Activated naive CD4-positive, alpha-beta T cell treated with anti-CD3 and anti-CD28 coated beads, Interleukin-2, amount 10 ng/mL, durations not matched to agents 7 days and 5 days (primary cell): ENCODE measurements at places on chromosomes 12 and 14.

DNA sequence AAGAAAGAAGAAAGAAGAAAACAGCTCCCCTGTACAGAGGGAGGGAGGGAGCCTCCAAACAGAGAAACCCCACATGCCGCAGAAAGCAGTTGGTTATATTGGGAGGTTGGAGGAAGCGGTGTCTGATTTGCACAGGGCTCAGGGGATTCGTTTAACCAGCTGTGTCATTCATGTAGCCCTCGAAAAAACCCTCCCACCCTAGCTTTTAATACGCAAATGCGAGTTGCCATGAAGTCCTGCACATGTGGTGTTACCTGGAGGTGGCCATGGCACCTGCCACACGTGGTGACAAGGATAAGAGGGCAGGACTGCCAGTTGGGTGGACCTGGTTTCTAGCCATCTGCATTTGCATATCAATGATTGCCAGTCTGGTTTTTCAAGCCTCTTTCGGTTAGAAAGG is 40.9 kb downstream of the TMEM30B start:
- no peak for DNase-seq
- H3K27ac ChIP-seq = no peak overlapping the region
- peaks cover 2% of the 10 kb centered on the region for H3K36me3 ChIP-seq
- H3K27me3 ChIP-seq = peaks cover 11% of the 10 kb centered on the region
- no peak overlapping the region for H3K4me3 ChIP-seq

DNA sequence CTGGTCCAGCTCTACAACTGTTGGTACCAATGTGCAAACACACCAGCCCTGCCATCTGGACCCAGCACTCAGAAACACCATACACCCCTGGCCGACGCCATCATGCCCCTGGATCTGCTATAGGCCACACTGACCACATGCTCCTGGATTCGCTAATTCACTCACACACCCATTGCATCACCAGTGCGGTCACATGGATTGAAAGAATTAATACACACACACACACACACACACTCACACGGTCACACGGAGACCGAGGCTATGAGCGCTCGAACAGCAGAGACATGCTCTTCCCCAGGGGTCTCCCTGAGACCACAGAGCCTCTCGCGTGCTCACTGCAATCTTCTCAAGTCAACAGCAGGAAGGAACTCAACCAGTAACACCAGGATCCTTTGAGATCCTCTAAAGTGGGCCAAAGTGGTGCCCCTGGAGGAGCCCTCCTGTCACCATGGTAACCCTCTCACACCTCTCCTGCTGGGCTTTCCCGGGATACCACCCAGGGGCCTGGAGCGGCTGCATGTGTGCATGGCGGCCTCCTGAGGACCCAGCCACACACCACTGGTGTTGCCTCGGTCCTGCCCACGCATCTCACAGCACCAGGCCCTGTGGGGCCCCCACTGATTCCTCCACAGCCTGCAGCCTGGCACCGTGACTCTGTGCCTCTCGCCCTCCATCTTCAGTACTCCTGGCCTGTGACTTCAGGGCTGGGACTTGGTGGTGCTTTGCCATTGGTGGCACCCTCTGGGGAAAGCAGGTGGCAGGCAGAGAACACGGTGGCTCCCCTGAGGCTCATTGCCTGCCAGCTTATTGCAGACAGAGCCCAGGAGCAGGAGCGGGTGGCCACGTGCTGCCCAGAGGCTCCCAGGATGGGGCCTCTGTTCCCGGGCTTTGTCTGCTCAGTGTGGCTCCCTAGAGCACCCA is 15.1 kb downstream of the LRTM2 start:
- H3K36me3 ChIP-seq = no peaks in the 10 kb centered on the region
- no peak for DNase-seq
- no peak overlapping the region for H3K4me3 ChIP-seq
- H3K27ac ChIP-seq = no peak overlapping the region
- no peaks in the 10 kb centered on the region for H3K4me1 ChIP-seq

- H3K4me1 ChIP-seq = no peaks in the 10 kb centered on the region
- H3K36me3 ChIP-seq = no peaks in the 10 kb centered on the region
- no peak for DNase-seq
- H3K27me3 ChIP-seq = peaks cover 4% of the 10 kb centered on the region
- no peak overlapping the region for H3K27ac ChIP-seq
Observed at GRCh38 chr12:70002912-70003255, 177.9 kb downstream of the MYRFL start.

GRCh38 chr12:43316520-43316919 is 235.5 kb downstream of the ADAMTS20 start:
- H3K4me3 ChIP-seq = no peak overlapping the region
- no peaks in the 10 kb centered on the region for H3K27me3 ChIP-seq
- no peak for DNase-seq
- no peaks in the 10 kb centered on the region for H3K4me1 ChIP-seq
- no peaks in the 10 kb centered on the region for H3K36me3 ChIP-seq

DNA sequence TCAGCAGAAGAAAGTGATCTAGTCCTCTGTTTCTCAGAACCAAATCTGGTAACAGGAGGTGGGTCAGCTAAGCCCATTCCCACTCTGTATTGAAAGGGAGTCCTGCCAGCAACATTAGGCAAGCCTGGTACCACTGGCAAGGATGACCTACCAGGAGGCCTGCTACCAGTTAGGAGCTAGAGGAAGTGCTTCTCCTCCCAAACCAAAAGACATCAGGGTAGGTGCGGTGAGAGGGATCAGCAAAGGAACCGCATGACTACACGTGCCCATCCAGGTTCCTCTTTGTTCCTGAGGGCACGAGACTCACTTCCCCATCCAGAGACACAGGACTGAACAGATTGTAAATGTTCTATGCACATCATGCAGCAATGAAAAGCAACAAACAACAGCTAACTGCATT is 2.8 kb downstream of the KLRC4 start:
- no peak for DNase-seq
- H3K4me1 ChIP-seq = no peaks in the 10 kb centered on the region
- H3K36me3 ChIP-seq = no peaks in the 10 kb centered on the region
- no peak overlapping the region for H3K27ac ChIP-seq

DNA sequence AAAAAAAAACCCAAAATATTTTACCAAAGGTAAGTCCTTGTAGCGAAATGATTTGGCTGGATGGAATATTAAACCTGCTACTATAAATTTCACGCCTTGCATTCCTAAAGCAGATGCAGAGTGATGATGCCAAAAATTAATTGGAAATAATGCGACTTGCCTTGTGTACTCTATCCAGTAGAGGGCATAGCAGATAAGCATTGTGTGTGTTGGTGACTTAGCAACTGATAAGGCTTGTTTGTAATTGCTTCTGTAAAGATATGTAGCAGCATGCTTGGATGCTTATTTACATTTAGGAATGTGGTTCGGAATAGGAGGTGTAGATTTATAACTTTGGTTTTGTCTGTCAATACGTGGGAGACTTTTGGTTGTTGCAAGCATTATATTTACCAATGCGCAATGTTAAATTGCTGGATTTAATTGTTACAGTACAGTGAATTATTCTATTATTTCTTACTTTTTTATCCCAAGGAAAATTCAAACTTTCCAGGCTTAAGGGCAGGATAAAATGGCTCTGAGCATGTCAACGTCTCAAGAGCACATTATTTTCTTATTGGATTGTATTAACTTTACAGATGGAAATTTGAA is 80.5 kb downstream of the TMEM260 start:
- no peaks in the 10 kb centered on the region for H3K36me3 ChIP-seq
- no peaks in the 10 kb centered on the region for H3K4me1 ChIP-seq
- no peak overlapping the region for H3K4me3 ChIP-seq
- no peak for DNase-seq
- H3K27me3 ChIP-seq = no peaks in the 10 kb centered on the region

DNA sequence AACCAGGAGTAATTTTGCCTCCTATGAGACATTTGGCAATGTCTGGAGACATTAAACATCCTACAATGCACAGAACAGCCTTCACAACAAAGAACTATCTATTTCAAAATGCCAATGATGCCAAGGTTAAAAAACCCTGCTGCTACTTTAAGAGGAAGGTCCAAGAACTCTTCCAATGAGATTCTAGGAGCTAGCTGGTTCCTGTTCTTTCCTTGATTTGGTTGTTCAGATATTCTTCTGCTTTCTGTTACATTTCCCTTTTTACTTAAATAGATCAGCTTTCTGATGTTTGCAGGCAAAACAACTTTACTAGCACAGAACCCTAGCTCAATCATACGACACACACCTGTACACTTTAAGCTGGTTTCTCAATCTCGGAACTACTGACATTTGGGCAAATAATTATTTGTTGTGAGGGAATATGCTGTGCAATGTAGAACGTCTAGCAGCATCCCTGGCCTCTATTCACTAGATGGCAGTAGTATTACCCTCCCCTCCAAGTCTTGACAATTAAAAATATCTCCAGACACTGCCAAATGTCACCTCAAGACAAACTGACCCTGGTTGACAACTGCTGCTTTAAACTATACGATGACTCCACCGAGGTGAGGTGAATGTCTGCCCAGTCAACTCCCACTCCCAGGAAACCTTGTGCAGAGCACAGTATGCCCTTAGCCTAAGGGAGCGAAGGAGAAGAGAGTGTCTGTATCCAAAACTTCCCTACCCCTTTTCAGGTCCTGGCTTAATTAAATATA is 4.4 kb downstream of the BLTP3B start:
- peaks cover 1% of the 10 kb centered on the region for H3K36me3 ChIP-seq
- no peaks in the 10 kb centered on the region for H3K27me3 ChIP-seq
- H3K4me1 ChIP-seq = peaks cover 41% of the 10 kb centered on the region
- no peak overlapping the region for H3K4me3 ChIP-seq
- no peak overlapping the region for H3K27ac ChIP-seq

DNA sequence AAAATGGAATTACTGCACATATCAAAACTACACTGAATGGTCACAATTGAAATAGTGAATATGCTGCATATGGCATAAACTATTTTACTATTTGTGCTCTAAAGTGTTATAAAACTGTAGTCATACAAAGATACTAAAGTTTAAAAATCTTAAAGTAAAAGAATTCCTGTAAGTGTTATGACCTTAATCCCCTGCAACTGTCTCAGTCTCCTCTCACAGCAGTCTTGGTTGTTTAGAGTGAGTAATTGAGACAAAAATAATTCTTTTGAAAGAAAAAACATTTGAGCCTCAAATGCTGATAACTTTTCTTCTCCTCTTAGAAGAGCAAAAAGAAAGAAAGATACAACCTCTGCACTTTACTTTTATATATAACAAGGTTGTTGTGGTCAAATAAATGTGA is 99.9 kb downstream of the SYT1 start:
- H3K4me3 ChIP-seq = no peak overlapping the region
- H3K27ac ChIP-seq = no peak overlapping the region
- no peaks in the 10 kb centered on the region for H3K36me3 ChIP-seq
- no peaks in the 10 kb centered on the region for H3K27me3 ChIP-seq

GRCh38 chr14:71163842-71164629 is 256.8 kb downstream of the PCNX1 start:
- no peak for DNase-seq
- H3K27ac ChIP-seq = no peak overlapping the region
- H3K36me3 ChIP-seq = no peaks in the 10 kb centered on the region
- peaks cover 38% of the 10 kb centered on the region for H3K27me3 ChIP-seq
- H3K4me1 ChIP-seq = peaks cover 10% of the 10 kb centered on the region
- no peak overlapping the region for H3K4me3 ChIP-seq

GRCh38 chr12:90905691-90906370 is 49.1 kb downstream of the CCER1 start:
- H3K4me1 ChIP-seq = no peaks in the 10 kb centered on the region
- no peak for DNase-seq
- no peaks in the 10 kb centered on the region for H3K36me3 ChIP-seq
- H3K4me3 ChIP-seq = no peak overlapping the region
- no peaks in the 10 kb centered on the region for H3K27me3 ChIP-seq
- H3K27ac ChIP-seq = no peak overlapping the region

- no peaks in the 10 kb centered on the region for H3K4me1 ChIP-seq
- no peaks in the 10 kb centered on the region for H3K36me3 ChIP-seq
- no peak overlapping the region for H3K4me3 ChIP-seq
- H3K27ac ChIP-seq = no peak overlapping the region
- H3K27me3 ChIP-seq = peaks cover 6% of the 10 kb centered on the region
- DNase-seq = no peak
Observed at GRCh38 chr14:89134640-89135039, 282.4 kb downstream of the FOXN3 start.

GRCh38 chr12:46556105-46556559 is 183.6 kb upstream of the SLC38A2 start:
- H3K27me3 ChIP-seq = no peaks in the 10 kb centered on the region
- H3K36me3 ChIP-seq = peaks cover 9% of the 10 kb centered on the region
- peaks cover 5% of the 10 kb centered on the region for H3K4me1 ChIP-seq
- H3K4me3 ChIP-seq = no peak overlapping the region
